Activated CD8-positive, alpha-beta memory T cell treated with anti-CD3 and anti-CD28 coated beads for 4 hours (primary cell): ENCODE measurements at places on chromosomes 1 and 21.

GRCh38 chr1:212610575-212610967 is 2.0 kb downstream of the ATF3 start:
- DNase-seq: no peak

DNA sequence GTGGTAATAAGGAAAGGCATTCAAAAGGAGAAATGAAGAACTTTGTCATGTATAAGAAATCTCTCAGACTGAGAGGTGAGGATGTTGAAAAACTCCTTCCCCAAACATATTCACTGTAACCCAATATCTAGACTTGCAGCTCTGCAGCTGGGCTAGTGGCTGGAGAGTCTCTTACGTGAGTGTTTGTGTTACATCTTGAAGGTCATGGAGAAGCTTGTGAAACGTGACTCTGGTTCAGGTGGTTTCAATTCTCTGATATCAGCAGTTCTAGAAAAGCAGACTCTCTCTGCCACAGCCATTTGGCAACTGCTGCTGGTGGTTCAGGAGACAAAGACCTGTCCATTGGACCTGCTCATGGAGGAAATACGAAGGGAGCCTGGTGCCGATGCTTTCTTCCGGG is 55.0 kb upstream of the EPHA8 start:
- DNase-seq: no peak

DNA sequence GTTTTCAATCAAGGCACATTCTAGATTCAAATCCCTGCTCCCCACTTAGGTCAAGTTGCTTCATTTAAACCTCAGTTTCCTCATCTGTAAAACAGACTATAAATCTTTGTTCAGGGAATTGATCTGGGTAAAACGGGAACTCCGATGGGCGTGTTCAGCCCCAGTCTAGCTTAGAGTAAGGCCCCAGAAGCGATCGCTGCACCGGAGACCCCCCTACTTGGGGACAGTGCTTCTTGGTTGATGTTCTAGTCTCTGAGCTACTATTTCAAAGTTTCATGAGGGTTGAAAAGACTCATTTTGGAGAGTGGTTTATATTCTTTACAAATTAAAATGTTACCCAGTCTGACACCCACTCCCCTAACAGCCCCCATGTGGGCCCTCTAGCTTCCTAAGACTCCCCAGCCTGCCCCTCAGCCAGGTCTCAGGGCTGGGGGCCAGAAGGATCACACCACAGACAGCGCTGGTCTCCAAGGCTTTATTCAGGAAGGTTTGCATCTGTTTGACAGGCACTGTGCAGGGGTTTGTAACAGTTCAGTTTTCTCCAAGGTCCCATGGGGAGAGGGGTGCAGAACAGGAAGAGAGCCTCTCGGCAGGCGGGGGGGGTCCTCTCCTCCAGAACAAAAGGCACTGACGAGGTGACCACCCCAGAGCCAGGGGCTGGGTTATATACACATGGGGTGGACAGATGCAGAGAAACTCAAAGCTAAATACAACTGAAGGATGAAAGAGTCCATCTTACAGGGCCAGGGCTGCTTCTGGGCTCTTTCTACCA is 82.9 kb downstream of the STUM start:
- no peak for DNase-seq

DNA sequence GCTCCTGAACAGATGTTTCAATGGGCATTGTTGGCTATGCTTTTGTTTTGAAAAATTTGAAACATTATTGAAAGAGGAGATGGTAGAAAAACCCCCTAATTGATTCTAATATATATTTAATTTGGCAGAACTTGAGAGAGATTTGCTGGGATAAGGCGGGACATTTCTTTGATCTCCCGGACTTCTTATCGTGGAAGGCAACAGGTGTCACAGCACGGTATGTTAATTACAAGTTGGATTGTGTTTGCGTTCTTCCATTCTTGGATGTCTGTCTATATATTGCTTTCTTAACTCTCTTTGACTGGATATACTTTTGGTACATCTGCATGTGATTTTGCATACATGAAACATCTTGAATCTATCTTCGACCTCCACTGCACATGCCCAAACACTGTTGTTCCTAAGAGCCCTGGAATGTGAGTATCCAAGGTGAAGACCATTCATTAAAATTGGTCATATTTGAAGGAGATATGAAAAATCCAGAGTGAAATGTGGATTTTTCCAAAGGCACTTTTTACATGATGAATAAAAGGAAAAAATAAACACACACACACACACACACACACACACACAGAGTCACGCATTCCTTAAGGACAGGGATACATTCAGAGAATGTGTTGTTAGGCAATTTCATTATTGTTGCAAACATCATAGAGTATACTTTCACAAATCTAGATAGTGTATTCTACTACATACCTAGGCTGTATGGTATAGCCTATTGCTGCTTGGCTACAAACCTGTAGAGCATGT is 81.9 kb downstream of the FGGY start:
- DNase-seq: no peak
